Fibroblast of gingiva (primary cell): ENCODE measurements at places on chromosomes 16 and 17.

DNA sequence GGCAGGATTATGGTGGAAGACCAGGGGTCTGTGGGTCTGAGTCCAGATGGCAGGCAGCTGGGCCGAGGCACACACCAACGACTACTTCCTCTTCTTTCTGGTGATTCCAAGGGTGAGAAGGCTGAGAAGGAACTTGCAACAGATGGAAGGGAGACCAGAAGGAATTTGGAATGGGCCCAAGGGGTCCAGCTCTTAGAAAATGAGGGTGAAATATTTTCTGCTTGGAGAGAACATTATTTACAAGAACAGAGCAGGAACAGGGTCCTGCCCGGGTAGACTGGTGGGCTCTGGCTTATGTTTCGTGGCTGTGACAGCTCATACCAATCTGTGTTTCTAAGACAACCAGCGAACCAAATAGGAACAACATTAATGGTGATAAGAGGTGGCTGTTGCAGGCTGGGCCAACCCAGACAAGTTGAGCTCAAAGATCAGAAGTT, 36.6 kb downstream of the CCDC42 start:
- DNase-seq = no peak

DNA sequence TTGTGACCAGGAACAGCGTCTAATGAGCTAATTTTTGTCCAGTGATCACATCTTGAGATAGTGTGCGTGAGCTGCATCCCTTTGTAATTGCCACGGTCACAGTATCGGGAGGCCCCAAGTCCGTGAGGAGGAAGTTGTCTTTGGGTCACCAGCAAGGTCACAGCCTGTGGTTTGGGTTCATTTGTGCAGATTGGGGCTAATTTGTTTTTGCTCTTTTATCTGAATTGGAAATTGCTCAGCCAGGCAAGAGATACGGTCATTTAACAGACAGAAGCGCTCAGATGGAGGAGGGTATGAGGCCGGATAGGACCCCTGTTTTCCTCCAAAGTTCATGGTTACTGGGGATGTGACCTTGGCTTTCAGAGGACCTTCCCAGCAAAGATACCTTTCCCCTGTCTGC, 174.1 kb downstream of the SNX29 start:
- no peak for DNase-seq

- no peak for DNase-seq
Measured at GRCh38 chr17:44778656-44779210, 19.9 kb downstream of the ADAM11 start.

DNA sequence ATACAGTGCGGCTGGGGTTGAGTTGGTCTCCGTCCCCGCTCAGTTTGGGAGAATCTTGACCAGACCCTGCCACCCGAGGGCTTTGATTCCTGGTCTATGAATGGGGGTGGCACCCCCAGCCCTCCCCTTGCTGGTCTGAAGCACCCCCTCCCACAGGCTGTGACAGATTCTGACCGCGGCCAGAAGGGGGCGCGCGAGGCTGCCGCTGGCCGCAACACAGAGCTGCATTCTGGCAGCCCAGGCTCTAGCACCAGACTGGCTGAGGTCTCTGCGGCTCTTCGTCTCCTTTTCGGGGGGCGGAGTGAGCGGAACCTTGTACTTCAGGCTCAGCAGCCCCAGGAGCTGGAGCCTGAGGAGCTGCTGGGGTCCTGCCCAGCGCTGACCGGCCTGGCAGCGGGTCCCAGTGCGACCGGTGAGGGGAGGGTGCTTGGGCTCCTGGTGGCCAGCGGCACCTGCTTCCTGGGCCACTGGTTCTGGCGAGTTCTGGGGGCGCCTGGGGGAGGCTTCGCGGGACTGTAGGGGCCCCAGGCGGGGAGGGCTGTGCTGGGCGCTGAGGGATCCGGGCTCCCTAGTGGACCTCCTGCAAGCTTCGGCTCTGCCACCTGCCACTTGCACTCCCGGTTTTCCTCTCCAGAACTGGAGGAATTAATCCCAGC, 1011.6 kb downstream of the KCNJ18 start:
- DNase-seq = no peak

DNA sequence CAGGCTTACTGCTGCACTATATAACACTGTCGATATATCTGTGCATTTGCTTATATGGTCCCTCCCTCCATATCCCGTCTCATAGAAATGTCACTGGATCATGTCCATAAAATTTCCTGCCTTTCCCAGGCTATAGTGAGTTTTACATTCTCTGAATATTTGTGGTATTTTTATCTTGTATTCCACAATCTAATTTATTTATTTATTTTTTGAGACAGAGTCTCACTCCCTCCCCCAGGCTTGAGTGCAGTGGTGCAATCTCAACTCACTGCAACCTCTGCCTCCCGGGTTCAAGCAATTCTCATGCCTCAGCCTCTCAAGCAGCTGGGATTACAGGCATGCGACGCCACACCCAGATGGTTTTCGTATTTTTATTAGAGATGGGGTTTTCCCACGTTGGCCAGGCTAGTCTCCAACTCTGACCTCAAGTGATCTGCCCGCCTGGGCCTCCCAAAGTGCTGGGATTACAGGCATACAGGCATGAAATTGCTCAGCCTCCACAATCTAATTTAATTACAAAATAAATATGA, 12.9 kb downstream of the TRIM37 start:
- DNase-seq = peak; percentile 88

DNA sequence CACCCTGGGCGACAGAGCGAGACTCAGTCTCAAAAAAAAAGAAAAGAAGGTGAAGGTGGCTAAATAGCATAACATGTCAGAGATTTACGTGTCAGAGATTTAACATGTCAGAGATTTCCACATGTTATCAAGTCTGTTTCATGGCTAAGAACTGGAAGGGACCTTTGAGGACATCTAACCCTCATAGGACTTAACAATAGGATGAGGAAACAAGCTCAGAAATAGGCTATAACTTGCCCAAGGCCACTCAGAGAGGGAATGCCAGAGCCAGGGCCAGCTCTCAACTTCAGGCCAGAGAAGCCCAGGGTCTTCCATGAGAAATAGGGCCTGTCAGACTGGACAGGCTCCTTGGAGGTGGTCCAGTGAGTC, 26.8 kb upstream of the ZNF629 start:
- no peak for DNase-seq

DNA sequence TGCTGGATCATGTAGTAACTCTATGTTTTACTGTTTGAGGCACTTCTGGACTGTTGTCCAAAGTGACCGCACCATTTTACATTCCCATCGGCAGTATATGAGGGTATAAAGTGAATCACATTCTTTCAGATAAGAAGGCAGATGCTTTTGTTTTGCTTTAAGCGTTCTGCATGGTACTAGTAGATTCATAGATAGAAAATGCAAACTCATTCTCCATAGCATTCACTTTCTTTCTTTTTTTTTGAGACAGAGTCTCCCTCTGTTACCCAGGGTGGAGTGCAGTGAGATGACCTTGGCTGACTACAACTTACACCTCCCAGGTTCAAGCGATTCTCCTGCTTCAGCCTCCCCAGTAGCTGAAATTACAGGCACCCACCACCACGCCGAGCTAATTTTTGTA, 40.4 kb downstream of the TANGO6 start:
- DNase-seq = no peak

GRCh38 chr17:31002047-31002446, 31.2 kb downstream of the RNF135 start:
- no peak for DNase-seq

DNA sequence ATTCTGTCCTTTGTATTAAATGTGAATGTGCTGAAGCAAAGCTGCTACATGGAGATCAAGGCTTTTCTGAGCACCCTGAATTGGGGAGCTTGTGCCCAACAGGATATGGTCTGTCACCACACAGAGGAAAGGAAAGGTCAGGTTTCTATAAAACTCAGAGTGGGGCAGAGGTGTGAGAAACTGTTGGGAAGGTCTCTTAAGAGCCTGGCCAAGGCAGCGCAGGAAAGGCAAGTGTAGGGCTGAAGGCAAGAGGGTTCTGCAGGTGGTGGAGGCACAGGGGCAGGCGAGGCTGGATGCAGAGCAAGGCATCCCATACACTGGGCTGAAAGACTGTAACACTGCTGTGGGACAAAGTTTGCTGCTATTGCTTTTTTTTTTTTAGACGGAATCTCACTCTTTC, 8.1 kb downstream of the COX6A2 start:
- DNase-seq = no peak

GRCh38 chr17:39929646-39930407, 2.3 kb downstream of the LRRC3C start:
- DNase-seq = peak; percentile 85

DNA sequence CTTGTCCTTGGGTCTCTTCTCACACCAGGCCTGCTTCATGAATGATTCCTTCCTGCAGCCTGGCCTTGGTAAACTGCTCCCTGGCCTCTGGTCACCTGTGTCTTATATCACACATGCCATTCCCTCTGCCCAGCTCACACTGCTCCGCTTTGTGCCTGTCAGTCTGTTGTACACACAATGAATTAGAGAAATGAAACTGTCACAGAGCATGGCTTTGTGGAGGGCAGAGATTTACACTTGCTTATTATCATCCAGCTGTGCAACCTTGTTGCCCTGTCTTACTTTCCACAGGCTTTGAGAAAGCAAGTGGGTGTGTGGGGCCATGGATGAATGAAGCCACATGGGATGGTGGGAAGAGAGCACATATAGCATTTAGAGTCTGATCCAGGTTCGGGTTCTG, 22.4 kb downstream of the ALDH3A2 start:
- no peak for DNase-seq

- DNase-seq = no peak
Measured at GRCh38 chr17:52178012-52178411, 19.5 kb upstream of the CA10 start.

DNA sequence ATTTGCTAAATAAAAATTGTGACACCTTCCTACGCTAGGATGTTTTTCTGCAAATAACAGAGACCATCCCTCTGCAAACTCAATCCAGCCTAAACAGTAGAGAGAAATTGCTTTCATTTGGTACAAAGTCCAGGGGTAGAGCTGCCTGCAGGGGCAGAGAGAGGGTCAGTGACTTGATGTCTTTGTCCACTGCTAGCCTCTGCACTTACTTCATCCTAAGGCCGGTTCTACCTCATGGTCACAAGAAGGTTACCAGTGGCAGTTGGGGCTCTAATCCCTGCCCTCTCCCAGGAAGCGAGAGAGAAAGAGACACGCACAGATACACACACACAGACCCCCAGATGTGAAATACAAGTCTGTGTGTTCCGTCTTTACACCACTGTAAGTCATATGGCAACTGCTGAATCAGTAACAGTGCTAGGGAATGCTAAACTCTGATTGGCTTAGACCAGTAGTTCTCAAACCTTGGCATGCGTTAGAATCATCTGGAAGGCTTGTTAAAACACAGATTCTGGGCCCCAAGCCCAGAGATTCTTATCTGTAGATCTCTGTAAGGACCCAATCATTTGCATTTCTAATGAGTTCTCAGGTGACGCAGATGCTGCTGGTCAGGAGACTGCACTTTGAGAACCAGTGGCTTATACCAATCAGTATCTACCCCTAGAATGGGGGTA, 13.1 kb upstream of the LPCAT2 start:
- DNase-seq = peak; percentile 61

DNA sequence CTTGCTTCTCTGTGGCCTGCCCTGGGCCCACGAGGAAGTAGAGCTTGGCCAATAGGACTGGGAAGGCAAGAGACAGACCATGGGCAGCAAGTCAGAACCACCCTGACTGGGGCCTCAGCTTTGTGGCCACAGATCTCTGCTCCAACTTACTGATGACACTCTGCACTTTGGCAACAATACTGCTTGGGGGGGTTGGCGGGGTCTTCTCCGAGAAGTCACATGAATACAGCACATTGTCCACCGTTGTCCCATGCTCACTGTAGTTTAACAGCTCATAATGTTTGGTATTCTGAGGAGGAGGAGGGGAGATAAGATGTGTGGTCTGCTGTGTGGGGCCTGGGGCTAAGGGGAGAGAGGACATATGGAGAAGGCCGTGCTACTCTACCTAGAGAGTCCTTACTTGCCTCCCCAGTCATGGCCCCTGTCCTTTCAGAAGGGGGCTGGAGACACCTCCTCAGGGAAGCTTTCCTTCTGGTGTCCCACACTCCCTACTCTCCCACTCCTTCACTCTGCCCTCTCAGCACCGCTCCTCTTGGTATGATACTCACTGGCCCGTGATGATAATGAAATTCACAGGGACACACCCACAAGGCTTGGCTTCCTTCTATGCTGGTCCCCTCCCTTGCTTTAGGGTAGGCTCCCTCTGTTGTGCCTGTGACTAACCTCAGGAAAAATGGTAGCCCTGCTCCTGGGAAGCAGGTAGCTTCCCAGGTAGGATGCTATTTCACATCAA, 4.0 kb upstream of the DHRS13 start:
- no peak for DNase-seq

DNA sequence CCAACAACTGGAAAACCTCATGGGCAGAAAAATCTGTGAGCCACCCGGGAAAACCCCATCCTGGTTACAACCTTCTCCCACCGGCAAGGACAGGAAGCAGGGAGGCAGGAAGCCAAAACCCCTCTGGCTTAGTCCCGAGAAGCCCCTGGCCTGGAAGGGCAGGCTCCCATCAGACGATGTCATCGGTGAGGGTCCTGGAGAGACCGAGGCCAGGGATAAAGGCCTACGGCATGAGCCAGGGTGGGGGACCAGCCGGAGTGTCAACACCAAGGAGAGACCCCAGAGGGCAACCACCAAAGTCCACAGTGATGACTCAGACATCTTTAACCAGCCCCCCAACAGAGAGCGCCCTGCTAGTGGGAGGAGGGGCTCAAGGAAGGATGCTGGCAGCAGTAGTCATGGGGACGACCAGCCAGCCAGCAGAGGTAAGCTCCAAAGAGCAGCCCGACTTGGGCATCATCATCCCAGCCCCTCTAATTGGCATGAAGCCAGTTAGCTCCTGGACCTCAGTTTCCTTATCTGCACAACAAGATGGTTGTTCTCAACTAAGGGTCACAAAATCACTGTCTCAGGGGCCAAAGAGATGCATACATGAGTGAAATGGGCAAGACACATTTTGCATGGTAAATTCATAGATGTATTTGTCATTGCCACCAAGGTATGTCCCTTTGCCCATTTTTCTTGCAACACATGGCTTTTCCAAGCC, 190.7 kb downstream of the KATNIP start:
- no peak for DNase-seq

DNA sequence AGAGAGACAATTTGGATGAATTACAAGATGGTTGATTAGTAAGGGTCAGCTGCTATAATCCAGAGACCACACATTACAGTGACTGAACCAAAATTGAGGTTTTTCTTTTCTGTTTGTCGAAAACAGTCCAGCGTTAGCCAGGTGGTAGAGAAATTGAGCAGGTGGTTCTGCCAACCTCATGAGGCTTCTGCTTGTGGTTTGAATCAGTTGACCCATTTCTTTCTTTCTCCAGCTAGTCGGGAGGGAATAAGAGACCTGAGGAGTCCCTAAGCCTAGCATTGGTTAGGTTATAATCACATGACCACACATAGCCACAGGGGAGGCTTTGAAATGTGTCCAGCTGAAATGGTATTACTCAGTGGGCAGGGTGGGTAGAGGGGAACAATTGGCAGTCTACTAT, 504.6 kb downstream of the HS3ST4 start:
- DNase-seq = no peak

- no peak for DNase-seq
Measured at GRCh38 chr16:27204312-27204915, 1.1 kb downstream of the KDM8 start.

- DNase-seq = peak; percentile 46
Measured at GRCh38 chr17:51119415-51120356, 982 bp downstream of the SPAG9 start.

GRCh38 chr16:69613378-69614154, 47.8 kb downstream of the NFAT5 start:
- peak; percentile 20 for DNase-seq
